ENCODE measurements at places on chromosomes 13 and 19.
A peak's percentile ranks its signal among the peaks of the same experiment; 100 is the strongest.

- no peak for DNase-seq
Measured at GRCh38 chr19:31671411-31672035, 322.3 kb upstream of the TSHZ3 start.

GRCh38 chr19:10142701-10143375 lies 23.1 kb upstream of the EIF3G start:
- no peak for DNase-seq

DNA sequence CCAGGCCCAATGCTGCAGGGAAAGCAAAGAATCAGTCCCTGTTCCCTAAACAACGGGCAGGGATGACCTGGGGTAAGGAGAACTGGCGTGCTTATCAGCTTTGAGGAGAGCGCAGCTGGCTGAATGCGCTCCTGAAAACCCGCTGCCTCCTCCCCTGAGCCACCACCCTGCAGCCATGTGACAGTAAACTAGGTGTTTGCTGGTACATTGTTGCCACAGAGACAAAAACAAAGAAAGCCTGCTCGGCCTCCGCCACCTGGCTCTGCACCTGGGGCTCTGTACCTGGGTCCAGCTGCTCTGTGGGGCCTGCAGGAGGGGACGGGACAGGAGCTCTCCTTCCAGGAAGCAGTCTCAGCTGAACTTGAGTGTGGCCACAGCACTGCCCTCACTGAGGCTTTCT lies 21.8 kb downstream of the MCF2L start:
- DNase-seq, result no peak

DNA sequence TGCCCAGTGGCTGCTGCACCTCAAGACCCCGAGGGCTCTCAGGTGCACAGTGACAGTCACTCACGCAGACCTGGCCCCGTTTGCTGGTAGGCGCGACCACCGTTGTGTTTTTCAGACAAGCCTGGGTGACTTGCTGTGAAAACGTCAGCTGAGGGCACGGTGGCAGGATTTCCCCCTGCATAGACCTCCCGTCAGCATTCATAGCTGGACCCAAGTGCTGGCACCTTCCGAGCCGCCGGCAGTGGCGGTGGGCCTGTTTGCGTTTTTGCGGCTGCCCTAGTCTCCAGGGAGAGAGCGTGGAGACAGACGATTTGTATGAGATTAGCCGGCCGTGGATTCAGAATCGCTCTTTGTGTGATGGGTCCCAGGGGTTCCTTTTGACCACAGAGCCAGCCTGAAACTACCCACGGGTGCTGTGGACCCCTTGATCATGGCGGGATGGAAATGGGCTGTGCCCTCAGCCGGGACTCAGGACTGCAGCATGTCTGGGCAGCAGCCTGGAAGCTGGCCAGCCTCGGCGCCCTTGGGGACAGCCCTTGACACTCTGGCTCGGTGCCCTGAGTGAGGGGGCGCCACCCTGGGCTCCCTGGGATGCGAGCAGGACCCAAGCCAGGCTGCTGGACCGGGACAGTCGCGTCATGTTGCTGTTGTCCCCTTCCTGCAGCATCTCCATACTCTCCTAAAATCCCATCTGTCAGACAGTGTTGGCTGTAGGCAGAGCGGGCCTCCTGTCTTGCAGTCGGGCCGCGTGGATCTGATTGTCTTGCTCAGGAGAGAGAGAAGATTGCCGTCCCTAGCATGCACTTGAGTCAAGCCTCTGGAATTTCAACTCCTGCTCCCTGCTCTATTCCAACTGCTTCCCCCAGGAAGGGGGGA lies 8.6 kb downstream of the KDM4B start:
- DNase-seq, result no peak

DNA sequence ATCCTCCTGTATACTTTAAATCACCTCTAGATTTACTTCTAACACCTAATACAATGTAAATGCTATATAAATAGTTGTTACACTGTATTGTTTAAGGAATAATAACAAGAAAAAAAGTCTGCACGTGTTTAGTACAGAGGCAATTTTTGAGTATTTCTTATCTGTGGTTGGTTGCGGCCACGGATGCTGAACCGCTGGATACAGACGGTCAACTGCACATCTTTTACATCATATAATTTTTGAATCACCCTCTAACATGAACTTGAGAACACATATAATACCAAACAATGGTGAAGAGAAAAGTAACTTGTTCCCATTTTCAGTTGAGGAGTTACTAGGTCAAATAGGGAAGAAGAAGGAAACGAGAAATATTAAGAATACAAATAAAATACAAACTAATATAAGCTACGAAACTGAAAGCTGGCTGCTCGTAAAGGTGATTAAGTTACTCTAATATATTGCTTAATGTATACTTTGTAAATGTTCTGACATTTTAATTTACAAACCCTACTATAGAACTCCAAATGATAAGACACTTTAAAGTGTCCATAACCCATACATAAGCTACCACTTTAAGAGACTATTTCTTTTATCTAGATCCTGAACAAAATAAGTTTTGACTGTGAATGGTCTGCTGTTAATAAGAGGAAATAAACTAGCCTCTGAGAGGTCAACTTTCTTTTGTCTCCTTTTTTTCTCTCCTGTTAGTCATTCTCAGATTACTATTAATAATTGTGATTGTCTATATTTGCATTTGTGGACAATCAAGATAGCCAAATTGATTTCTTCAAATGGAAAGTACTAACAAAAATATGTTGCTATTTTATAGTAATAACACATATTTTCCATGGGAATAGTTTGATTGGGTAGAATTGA lies 457.4 kb downstream of the DIAPH3 start:
- no peak for DNase-seq

DNA sequence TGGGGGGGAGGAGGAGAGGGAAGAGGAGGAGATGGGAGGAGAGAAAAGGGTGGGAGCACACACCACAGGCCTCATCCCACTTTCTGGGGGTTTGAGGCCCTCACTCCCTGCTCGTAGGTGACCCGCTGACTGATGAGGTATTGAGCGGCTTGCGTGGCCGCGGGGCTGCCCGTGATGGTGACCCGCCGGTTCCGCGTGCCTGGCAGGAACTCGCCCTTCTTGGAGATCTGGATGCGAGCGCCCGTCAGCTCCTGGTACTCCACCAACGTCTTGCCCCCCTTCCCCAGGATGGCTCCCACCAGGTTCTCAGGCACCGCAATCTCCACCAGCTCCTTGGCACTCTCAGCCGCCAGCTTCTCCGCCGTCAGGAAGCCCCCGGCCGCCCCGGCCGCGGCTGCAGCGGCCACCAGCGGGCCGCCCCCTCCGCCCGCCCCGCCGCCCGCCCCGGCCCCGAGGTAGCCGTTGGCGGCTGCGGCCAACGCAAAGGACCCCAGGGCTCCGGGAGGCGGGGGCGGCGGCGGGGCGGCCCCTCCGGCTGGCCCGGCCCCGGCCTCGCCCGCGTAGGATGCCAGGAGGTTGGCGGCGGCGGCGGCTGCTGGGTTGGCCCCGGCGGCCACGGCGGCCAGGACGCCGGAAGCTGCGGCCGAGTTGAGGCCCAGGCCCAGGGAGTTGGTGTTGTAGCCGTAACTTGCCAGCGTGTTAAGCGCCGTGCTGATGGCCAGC lies 25.4 kb upstream of the NANOS2 start:
- DNase-seq, result no peak

GRCh38 chr19:11657307-11657706 lies 60.0 kb downstream of the ZNF627 start:
- DNase-seq, result no peak

GRCh38 chr19:5048091-5048726 lies 79.3 kb downstream of the KDM4B start:
- DNase-seq, result peak; percentile 83

DNA sequence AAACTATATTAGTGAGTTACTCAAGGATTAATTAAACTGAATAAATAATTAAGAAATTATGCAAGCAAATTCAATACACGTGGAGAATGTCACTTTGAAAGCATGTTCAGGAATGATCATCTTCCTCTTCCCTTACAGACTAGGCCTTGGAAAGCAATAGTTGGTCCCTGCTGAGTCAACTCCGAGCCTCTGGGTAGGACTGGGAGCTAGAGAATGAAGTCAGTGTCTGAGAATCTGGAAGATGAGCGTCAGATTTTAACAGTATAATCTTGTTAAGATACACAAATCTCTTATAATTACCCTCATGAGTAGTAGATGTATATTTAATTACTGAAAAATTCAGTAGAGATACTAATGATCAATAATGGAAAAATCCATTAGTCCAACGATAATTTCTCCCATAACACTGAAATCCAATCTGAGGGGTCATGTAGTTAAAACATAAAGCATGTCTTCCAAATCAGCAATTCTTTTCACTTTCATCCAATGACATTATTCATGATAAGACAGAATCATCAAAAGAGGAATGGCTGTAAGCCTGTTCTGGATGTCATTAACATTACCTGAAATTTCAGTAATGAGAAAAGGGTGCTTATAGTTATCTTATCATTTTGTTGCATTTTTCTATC lies 423.0 kb downstream of the DCT start:
- DNase-seq, result no peak

- no peak for DNase-seq
Measured at GRCh38 chr13:77692746-77693448, 4.6 kb upstream of the SLAIN1 start.

GRCh38 chr13:91359631-91360030 lies 12.1 kb downstream of the MIR17HG start:
- DNase-seq, result no peak

- DNase-seq, result peak; percentile 80
Measured at GRCh38 chr19:11457115-11457514, 21.7 kb downstream of the PRKCSH start.

GRCh38 chr13:99281811-99282263 lies 23.7 kb upstream of the GPR18 start:
- no peak for DNase-seq

DNA sequence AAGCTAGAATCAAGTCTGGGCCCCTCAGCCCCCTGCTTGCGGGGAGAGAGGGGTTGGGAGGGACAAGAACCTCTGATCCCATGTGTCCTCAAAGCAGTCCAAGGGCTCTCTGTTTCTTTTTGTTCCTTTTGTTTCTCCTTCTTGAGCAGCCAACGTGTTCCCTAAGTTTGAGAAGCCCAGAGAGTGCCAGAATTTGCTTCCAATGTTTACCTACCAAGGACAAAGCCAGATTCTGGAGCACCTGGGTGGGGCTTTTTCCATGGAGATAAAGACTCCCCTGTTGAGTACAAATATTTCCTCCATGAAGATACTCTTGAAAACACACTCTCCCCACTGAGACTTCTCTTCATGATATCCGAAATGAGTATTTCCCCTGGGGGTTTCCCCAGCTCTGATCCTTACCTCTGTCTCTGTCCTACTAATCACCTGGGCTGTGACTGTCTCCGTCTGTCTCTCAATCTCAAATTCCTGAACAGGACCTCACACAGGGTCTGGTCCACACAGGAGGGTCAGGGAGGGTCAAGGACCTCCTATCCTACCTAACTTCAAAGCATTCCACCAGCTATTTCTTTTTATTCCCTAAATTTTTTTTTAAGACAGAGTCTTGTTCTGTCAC lies 27.4 kb downstream of the CD177 start:
- DNase-seq, result no peak

DNA sequence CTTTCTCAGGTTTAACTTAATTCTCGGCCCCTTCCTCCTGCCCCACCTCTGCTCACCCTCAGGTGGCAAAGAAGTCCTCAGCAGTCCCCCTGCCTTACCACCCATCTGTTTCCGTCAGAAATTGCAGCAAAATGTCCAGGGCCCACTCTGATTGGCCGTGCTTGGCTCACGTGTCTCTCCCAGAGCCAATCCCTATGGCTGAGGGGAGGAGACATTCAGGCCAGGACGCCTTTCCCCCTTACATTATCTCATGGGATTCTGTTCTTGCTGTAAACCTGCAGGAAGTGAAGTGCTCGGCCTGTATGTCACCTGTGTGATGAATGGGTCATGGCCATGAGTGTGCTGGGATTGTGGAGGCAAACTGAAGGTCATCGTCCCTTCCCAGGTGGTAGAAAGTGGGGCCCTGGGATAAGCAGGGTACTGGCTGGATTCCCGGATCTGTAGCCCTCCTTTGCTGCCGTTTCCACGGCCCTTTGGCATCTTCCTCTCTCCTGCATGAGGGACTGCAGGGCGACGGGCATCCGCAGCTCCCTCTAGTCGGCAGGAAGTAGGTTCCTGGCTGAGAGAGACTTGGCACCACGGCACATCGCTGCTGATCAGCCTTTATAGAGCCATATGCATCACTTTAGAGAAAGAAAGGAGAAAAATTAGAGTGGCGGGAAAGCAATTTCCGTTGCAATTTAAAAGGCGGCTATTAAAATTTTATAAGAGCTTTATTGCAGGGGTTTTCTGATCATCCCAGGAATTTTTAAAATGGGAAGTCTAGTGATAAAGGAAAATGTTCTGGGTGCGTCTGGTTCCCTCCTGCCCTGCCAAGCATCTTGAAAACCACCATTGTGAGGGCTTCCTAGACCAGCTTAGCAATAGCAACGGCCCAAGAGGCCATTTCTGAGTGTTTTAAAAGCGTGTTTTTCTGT lies 118.2 kb downstream of the SIPA1L3 start:
- DNase-seq, result peak; percentile 43

DNA sequence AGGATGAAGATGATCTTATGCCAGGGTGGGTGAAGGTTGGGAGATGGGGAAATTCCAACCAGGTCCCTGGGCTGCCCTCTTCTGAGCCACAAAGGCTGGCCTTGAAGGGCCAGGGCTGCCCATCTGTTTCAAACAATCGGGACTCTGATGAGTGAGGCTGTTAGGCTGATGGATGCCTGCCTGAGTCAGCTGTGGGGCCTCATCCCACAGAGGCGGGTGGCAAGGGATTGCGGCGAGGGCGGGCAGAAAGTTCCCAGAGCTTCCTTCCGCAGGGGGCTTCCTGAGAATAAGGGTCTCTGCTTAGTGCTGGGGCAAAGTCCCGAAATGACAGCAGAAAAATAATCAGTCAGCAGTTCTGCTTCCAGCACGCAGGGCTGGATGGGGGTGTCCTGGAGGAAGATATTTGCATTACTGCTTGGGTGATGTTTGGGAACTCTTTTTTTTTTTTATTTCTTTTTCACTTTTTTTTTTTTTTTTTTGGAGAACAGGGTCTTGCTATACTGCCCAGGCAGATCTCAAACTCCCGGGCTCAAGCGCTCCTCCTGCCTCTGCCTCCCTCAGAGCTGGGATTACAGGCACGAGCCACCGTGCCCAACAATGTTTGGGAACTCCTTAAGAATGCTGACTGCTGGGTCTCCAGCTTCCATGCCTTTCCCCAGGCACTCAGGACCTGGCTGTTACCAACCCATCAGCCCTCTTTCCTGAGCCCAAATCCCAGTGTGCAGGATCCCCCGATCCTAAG lies 14.1 kb downstream of the SH3GL1 start:
- DNase-seq, result peak; percentile 50

DNA sequence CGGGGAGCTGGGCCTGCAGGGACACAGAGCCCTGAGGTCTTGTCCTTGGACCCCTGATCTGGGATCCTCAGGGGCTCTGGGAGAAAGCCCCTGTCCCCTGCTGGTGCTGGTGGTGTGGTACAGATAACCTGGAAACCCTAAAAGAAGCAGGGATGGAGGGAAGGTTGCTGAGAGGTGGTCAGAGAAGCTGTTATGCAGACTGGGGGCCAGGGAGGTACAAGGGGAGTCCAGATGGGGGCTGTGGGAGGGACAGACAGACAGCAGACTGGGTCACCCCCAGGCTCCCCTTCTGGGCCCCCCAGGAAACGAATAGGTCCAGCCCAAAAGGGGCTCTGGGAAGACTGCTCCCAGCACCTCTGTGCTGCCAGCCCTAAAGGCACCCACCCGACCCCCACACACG lies 34.7 kb upstream of the PEPD start:
- no peak for DNase-seq

GRCh38 chr19:14370169-14370939 lies 10.9 kb upstream of the ADGRE5 start:
- DNase-seq, result no peak

All from posterior cingulate gyrus (tissue), 11 donors.